NCI-H345 (cell line): ENCODE measurements at places on chromosomes 2 and 18.

GRCh38 chr18:1011349-1011748 lies 106.7 kb downstream of the ADCYAP1 start:
- DNase-seq, result no peak

- DNase-seq, result no peak
Measured at GRCh38 chr2:219111375-219112061, 49.1 kb downstream of the NHEJ1 start.

GRCh38 chr2:18626256-18626668 lies 36.9 kb upstream of the NT5C1B start:
- DNase-seq, result no peak

DNA sequence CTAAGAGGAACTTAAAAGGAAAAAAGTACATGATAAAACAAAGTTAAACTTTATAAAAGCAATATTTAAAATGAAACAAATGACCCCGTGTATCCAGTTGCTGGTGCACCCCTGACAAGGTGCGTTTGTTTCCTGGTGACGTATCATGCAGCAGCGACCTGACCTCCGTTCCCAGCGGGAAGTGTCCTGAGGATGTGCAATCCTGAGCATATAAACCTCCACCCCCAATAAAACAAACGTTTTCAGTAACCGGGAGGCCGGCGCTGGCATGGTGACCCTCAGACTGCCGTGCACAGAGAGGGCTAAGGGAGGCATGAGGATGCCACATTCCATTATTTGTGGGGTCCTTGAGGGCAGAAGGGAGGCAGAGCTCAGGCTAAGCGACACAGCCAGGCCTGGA lies 14.8 kb downstream of the SLC66A2 start:
- DNase-seq, result no peak

DNA sequence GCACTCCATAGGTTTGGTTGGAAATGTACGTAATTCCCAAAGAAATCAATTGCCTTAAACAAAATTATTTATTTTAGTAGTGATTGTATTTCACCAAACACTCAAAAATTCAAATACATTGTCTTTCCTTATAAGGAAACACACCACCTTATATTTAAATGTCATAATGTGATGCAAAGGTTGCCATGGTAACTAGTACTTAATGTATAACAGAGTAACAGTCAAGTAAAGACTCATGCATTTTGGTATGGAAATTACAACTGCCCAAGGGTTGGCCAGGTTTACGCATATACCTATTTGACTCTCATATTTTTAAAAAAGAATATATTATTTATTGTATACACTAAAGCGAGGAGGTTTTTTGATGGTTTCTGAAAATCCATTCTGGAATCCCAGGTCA lies 231.2 kb downstream of the TCF4 start:
- no peak for DNase-seq

DNA sequence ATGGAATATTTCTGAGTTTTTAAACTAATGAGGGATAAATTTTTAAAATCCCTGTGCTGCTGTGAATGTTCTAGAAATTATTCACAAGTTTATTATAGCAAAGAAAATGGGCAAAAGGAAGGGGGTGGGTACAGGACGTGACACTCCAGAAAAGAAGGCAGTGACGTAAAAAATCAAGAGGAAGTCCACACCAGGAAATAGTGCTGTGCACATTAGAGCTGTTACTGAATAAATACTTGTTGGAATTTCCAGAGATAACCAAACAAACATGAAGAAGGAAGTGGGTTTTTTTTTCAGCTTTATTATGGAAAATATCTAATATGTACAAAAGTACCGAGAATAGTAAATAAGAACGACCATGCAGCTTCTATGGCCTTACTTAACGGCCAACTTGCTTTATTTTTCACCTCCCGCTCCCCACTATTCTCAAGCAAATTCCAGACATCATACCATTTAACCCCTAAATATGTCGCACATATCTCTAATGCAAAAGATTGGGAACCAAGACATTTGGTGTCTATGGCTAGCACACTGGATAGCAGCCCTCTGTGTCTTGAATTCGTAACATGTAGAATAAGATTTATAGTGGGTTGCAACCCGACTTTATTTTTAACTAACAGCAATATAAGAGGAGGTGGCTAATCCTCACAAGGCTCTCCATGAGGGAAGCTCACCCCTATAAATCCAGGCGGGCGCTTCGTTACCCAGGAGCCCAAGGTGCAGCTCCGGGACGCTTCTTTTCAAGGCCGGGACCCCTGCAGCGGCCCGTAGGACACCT lies 580 bp upstream of the NDUFV2 start:
- DNase-seq, result peak; percentile 44

DNA sequence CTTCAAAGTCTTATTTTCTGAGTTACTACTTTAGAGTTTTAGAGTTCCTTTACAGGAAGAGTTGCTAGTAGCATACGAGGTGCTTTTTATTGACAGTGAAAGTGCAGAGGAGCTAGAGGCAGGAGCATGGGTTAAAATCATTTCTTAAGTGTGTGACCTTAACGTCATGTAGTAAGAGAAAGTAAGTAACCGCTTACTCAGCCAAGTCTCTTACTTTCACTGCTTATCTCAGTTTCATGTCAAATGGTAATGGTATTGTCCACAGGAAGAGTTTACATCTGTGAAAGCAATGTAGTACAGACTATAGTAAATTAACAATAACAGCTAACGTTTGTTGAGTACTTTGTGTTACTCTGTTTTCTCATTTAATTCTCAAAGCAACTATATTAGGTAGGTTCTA lies 12.6 kb downstream of the NDUFAF7 start:
- DNase-seq, result no peak

- no peak for DNase-seq
Measured at GRCh38 chr18:76346490-76347130, 148.4 kb downstream of the ZNF516 start.

GRCh38 chr18:23398401-23398800 lies 54.7 kb upstream of the RIOK3 start:
- DNase-seq, result no peak

GRCh38 chr2:145741636-145742035 lies 1221.7 kb upstream of the ZEB2 start:
- DNase-seq, result no peak

- no peak for DNase-seq
Measured at GRCh38 chr18:2325308-2325849, 245.9 kb downstream of the METTL4 start.

- no peak for DNase-seq
Measured at GRCh38 chr2:163573652-163574051, 162.2 kb downstream of the FIGN start.

DNA sequence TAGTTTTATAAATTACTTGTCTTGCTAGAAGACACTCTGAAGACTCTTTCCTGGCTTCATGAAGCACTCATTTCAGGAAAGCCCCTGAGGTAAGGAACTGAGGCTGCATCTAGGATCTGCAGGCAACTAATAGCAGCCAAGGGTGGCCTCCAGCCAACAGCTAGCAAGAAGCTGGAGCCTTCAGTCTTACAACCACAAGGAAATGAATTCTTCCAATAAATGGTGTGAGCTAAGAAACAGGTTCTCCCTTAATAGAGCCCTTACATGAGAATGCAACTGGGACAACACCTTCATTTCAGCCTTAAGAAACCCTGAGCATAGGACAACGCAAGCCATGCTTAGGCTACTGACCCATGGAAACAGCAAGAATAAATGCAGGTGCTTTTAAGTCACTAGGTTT lies 254.6 kb upstream of the RBBP8 start:
- DNase-seq, result no peak

GRCh38 chr2:119402645-119403560 lies 28.8 kb upstream of the TMEM37 start:
- no peak for DNase-seq

DNA sequence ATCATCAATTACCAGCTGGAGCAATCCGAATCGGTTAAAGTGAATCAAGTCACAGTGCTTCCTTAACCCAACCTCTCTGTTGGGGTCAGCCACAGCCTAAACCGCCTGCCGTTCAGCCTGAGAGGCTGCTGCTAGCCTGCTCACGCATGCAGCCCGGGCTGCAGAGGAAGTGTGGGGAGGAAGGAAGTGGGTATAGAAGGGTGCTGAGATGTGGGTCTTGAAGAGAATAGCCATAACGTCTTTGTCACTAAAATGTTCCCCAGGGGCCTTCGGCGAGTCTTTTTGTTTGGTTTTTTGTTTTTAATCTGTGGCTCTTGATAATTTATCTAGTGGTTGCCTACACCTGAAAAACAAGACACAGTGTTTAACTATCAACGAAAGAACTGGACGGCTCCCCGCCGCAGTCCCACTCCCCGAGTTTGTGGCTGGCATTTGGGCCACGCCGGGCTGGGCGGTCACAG lies 496 bp upstream of the ITGA4 start:
- DNase-seq, result no peak

GRCh38 chr2:11872247-11872947 lies 126.0 kb downstream of the LPIN1 start:
- DNase-seq, result peak; percentile 76

DNA sequence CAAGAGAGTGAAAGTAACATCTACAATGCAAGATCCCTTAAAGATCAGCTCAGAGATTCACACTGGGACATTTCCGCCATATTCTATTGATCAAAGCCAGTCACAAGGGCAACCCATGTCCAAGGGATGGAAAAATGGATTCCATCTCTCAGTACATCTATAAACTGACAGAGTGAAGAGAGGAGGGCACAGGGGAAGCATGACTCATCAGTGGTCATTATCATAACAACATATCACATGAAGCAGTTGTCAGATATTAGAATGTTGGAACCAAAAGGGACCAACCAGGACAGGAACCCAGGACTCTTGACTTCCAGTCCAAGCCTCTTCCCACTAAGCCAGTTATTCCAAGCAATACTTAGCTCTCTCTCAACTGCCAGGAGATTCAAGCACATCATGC lies 54.9 kb upstream of the IGFBP2 start:
- DNase-seq, result no peak

GRCh38 chr2:124482551-124482950 lies 457.5 kb downstream of the CNTNAP5 start:
- DNase-seq, result no peak

DNA sequence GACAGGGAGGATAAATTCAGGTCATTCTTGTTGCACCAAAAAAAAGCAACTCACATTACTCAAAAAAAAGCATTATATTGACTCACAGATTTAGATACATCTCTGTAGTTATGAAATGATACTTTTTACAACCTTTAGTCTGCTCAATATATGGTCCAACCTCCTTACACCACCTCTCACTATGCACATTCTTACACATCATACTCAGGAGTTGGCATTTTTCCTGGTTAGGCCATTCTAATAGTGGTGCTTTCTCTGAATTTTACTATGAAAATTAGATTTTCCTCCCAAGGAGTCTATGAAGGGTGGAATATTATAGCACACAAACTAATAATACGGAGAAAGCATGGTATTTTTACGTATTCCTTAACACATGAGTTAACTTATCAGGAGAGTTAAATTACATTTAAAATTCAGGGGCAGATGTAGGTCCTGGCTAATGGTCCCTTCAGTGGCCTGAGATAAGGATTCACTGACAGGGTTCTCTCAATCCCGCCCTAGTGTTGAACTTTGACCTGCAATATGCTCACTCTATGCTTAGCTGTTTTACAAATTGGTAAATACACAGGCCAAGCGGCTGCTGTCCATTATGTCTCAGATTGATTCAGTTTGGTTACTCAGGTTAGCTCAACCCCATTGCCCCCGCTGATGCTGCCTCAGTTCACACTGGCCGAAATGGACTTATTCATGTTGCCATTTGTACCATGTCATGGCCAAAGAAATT lies 153.6 kb downstream of the NCKAP5 start:
- no peak for DNase-seq

- no peak for DNase-seq
Measured at GRCh38 chr18:55301824-55302166, 286.2 kb downstream of the TCF4 start.

- no peak for DNase-seq
Measured at GRCh38 chr2:213288913-213289700, 4.8 kb downstream of the SPAG16 start.

GRCh38 chr2:95761556-95761955 lies 169.8 kb downstream of the TRIM43 start:
- no peak for DNase-seq

DNA sequence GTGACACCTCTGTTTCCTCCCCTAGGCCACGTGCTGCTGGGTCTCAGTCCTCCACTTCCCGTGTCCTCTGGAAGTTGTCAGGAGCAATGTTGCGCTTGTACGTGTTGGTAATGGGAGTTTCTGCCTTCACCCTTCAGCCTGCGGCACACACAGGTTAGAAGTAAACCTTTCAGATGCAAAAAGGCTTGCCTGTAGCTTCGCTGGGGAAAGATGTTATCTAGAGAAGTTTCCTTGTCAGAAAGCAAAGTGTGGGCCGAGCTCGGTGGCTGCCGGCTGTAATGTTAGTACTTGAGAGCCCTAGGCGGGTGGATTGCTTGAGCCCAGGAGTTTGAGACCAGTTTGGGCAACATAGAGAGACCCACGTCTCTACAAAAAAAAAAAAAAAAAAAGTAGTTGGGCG lies 16.7 kb downstream of the IL1R2 start:
- no peak for DNase-seq

DNA sequence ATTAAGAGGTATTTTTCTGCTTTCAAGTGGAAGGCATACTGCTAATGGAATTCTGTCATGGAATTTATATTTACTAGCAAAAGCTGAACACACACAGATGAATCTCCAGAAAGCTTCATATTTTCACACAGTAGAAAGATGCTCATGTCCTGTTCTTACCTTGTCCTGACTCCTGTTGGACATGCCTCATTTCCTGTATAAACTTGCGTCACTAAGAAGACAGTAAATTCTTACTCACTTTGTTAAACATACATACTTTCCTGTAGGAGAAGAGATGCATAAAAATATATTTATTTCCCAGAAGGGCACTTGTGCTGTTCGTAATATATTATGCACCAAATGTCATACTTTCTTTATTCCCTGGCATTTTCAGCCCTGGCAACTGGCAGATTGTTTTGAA lies 238.3 kb upstream of the RASGRP3 start:
- DNase-seq, result no peak

DNA sequence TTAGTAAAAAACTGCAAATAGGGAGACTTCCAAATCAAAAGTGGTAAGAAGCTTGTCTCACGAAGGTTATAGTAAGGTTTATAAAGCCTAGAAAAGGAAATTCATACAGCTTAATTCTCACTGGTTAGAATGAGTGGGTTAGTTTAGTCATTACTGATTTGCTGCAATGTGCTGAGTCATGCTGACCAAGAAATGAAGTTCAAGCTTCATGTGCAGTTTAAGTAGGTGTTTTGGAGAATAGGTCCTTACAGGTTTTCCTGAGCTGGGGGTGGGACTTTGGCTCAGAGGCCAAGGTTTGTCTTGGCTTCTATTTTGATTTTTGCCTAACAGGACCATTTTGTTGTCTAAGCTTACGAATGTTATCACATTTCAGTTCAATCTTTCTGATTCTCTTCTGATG lies 15.1 kb downstream of the CLIP4 start:
- peak; percentile 29 for DNase-seq

GRCh38 chr18:57088883-57089282 lies 58.0 kb upstream of the BOD1L2 start:
- peak; percentile 80 for DNase-seq

DNA sequence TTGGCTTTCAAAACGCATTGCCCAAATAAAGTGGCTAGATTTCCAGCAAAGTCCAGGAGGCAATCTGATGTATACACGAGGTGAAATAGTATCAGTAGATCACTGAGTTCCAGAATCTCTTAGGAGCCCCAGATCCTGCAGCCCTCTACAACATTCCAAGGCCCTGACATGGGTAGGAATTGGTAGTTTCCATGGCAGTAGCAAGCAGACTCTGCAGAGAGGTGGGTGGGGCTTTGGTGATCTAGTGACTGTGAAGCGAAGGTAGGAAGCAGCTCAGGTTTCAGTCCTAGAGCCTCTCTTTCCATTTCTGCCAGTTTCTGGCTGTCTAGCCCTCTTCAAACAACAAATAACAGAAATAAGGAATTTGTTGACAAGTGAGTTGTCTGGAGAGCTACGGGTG lies 13.8 kb upstream of the SGPP2 start:
- peak; percentile 23 for DNase-seq

GRCh38 chr2:216371721-216372702 lies at the start of gene MARCHF4:
Gene MARCHF4 (minus strand): TSS chr2:216372483. CDS start chr2:216370260, 2,223 bp downstream.
- peak; percentile 84 for DNase-seq
